ENCODE measurements at places on chromosomes 2 and 18.

- DNase-seq = no peak
Measured at GRCh38 chr2:110688594-110689091, 10.8 kb upstream of the BUB1 start.

DNA sequence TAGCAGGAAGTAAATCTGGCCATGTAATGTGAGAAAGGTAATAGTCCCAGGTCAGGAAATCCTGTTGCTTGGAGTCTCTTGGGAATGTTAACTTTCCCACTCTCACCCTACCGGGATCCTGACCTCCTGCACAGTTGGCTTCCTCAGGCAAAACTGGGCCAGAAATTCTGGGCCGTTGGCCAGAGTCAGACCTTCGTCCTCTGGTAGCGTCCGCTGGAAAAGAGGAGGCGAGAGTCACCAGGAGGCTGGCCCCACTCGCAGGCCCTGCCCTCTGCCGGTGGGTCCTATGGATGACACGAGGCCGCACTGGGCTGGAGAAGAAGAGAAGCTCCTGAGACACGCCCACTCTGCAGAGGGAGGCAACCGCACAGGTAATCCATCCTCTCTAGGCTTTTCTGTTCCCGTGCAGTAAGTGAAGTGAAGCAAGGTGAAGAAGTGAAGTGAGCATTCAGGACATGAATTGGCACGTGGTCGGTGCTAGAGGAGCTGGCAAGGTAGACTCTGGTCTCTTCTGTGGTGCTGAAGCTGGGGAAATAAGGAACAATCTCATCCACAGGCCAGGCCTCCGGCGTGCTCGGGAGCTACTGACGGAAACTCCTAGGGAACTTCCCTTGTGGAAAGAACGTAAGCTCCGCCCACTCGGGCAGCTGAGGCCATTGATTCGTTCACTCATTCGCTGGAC, 182.7 kb upstream of the GLI2 start:
- no peak for DNase-seq

- no peak for DNase-seq
Measured at GRCh38 chr18:8391068-8391467, 218.2 kb upstream of the RAB12 start.

GRCh38 chr2:190811811-190812210, 68.8 kb upstream of the GLS start:
- no peak for DNase-seq

GRCh38 chr18:62280058-62280457, 45.1 kb upstream of the TNFRSF11A start:
- DNase-seq = no peak

DNA sequence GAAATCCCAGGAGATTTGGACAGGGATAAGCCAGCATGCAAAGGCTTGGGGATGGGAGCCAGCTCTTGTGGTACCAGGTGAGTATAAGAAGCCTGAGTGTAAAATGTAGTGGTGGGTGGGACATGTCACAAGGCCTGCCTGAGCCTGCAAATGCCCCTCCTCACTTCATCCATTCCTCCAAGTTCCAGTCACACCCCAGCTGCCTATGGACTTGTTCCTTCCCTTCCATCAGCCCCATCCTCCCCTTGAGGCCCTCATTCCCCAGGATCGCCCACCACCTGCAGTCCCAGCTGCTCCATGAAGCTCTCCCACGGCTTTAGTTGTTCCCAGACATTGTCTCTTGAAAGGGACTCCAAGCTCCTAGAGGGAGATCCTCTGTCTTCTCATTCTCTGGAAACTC, 81.5 kb downstream of the MARCO start:
- no peak for DNase-seq

GRCh38 chr2:28644760-28645159, 106.9 kb upstream of the PPP1CB start:
- DNase-seq = no peak

DNA sequence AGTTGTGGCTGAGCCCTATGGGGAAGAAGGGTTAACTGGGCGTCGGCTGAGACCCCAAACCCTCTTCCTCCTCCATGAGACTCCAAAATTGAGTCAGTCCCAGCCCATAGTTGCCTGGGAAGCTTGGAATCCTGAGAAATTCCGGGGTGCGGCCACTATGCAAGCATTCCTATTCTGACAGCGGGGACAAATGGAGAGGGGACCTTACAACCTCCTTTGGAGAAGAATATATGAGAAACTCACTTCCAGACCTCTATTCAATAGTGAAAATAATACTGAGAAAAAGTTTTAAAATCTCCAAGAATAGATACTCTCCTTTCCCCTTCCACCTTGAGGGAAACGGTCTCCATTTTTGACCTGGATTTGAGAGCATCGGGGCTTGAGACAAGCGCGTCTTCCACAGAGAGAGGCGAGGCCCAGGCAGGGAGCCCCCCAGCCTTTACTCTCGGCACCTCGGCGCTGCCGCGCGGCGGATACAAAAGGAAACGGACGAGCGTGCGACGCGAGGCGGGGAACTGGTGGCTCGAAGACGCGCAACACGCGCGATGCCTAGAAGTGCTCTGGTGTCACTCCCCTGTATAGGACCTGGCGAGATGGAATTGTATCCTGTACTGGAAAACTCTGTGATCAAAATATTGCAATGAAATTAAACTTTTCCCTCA, 11.1 kb downstream of the NR4A2 start:
- no peak for DNase-seq

DNA sequence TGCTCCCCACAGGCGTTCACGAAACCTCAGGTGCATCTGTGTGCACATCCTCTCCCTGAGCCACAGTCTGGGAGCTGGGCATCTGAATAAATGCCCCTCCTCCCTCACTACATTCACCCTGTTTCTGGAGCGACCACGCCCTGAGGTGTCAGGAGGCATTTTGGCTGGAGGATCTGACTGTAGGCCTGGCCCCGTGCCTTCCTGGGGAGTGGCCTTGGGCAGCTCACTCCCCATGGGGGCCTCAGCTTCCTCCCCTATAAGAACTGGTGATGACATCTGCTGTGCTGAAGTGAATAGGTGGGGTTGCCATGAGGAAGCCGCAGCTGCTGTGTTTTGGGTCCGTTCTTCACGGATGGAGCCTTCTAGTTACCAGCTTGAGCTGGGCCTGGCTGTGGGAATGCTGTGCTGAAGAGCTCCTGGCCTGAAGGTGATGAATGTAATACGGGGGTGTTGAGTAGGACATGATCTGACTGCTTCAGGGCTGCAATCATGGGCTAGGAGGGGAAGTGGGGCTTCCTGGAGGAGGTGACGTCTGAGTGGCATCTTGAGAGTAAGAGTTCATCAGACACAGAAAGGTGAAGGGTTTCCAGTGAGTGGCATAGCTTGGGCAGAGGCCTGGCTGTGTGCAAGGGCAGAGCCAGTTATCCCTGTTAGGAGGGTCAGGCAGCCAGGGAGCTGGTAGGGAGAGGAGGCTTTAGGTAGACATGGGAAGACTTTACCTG, 58.2 kb downstream of the GLI2 start:
- no peak for DNase-seq
